ENCODE measurements at places on chromosomes 1 and 21. TPM values are rescaled to one million over a fixed set of nuclear protein-coding genes. Genes with fewer than 3 reads are reported as not detected.

- no peak for DNase-seq
Measured at GRCh38 chr1:227559926-227560325, 3.4 kb upstream of the ZNF678 start.

GRCh38 chr21:40186045-40186444 lies 318.8 kb downstream of the PCP4 start:
- no peak for DNase-seq

DNA sequence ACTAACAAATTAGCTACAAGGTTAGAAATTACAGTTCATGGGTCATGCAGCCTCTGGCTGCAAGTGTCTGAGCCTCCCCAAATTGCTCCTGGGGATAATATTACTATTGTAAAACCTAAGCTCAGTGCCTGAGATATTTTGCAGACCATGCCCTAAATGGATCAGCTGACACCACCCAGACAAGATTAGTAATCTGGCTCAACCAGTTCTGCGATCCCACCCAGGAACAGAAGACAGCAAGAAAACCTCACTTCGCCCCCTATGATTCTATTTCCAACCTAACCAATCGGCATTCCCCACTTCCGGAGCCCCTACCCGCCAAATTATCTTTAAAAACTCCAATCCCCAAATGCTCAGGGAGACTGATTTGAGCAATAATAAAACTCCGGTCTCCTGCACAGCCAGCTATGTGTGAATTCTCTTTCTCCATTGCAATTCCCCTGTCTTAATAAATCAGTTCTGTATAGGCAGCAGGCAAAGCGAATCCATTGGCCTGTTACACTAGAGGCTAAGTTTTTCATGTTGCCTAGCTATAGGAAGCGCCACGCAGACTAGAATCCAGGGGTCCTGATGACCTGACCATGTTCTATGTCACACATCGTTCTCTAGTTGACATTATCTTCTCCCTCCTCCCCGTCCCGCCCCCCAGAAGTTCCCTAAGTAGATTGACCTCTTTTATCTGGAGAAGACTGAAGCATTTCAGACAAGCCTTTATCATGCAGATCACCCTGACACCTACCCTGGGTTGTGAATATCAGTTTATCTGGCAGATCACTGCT lies 22.4 kb upstream of the ZFYVE9 start:
- DNase-seq = peak; percentile 22

- DNase-seq = no peak
Measured at GRCh38 chr1:111212634-111213335, 12.3 kb upstream of the DENND2D start.

GRCh38 chr21:36021251-36021837 lies 39.0 kb downstream of the SETD4 start:
- no peak for DNase-seq

Gene LCE1B
- not detected for total RNA-seq

Gene ST6GALNAC5
- 0.14 TPM for total RNA-seq
